ENCODE measurements at places on chromosomes 1 and 21.

DNA sequence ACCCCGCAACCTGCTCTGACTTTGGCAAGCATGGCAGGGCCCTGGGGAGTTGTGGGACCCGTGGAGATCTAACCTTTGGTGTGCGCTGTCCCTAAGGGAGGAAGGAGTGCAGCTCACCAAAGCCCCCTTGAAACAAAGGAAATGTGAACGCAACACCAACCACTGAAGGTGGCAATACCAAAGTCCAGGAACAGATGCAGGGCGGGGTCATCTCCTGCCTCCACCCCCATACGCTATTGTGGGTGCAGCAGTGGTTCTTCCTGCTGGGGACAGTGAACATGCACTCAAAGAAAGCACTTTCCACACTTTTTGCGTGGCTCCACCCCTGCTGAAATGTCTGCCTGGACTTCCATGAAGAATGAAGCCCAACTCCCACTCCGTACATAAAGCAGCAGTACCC, 93.0 kb downstream of the UBE2U start:
- no peak for DNase-seq

DNA sequence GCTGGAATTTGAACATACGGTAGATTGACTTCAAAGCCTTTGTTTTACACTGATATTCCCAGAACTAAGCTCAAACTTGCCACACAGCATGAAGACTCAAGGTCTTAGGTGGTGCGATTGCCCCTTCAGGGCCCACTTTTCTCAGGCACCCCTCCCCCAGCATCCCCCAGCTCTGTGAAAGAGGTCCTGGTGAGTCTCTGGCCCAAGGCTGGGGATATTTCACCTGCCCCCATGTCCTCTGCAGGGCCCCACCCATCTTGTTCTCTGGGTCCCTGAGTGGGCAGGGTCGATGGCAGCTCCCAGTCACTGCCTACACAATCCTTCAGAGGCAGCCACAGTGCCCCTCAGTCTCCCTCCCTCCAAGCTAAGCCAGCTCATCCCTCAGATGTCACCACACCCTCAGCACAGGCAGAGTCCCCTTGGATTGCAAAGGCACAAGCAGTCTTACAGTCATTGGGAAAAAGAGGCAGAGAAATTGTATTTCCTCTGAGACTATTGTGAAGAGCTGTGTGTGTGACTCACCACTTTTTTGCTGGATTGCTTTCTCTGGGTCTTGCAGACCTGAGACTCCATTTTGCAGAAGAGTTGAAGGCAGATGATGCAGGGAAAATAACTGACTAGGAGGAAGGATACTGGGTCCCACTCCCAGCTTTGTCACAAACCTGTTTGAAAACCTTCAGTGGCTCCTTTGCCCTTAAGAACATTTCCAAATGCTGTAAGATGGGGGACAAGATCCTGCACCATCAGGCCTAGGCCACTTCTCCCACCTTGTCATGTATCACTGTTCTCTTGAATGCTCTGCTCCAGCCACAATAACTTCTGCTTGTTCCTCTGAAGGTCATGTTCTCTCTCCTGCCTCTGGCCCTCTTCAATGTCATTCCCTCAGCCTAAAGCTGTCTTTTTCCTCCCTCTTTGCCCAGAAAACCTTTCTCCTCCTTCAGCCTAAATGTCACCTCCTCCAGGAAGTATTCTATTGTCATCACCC, 119.1 kb upstream of the GRIK3 start:
- DNase-seq = no peak

DNA sequence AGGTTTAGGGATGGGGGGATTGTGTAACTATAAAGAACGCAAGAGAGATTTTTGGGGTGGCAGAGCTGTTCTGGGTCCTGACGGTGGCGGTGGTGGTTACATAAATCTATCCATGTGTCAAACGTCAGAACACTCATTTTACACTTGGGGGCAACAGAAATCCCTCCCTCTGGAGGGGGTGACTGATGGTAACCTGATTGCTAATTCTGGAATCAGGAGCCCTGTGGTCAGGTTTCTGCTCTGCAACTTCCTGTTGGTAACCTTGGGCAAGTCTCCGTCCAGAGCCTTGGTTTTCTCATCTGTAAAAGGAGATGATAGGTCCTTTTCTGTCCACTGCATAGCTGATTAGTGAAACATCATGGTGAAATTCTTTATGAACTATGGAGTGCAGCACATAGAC, 40.9 kb downstream of the ALPL start:
- DNase-seq = no peak

DNA sequence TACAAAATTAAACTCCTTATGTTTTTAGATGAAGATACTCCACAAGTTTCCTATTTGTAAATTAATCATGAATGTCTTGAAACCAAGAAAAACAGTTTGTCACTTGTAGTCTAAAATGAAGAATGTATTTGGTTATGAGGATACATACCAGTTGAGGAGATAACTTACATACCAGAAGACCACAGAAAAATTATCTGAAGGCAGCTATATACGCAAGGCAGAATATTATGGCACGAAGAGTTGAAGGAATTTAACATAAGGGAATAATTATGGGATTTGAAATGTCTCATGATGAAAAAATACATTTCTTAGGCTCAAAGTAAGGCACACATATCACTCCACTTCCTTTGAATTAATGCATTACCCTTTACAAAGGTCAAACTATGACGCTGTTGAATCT, 73.3 kb downstream of the IFI44 start:
- DNase-seq = no peak

DNA sequence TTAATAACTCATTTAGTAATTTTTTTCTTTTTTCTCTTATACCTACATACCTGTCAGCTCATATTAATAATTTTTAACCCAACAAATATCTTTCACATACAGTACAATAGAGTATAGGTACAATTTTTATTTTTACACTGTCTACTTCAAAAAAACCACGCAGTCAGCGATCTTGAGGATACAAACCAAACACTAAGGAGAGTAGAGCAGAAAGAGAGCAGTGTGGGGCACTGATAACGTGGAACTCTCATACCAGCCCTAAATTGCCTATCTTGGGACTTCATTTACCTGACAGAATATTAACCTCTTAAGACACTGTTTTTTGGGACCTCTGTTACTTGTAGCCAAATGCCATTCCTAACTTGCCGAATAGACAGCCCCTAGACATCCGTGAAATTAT, 5.5 kb downstream of the TRMT1L start:
- no peak for DNase-seq

Data from activated gamma-delta T cell (primary cell).